ENCODE measurements at places on chromosomes 5 and 9. TPM values are rescaled to one million over a fixed set of nuclear protein-coding genes. Genes with fewer than 3 reads are reported as not detected.

Gene PCDHGB1
- total RNA-seq = 7.8 TPM

Gene ANKH
- total RNA-seq = 174 TPM

Gene CBY3
- total RNA-seq = not detected

Gene PCDHB5
- total RNA-seq = 9.7 TPM

Gene ADCY2
- 13.4 TPM for total RNA-seq

Gene MUSK
- total RNA-seq = 0.16 TPM

Gene LCN1
- not detected for total RNA-seq

Gene PDE6A
- not detected for total RNA-seq

Gene SV2C
- 1.7 TPM for total RNA-seq

Gene NUTM2G
- not detected for total RNA-seq
